ENCODE measurements at places on chromosomes 12 and 14. TPM values are rescaled to one million over a fixed set of nuclear protein-coding genes. Genes with fewer than 3 reads are reported as not detected.

DNA sequence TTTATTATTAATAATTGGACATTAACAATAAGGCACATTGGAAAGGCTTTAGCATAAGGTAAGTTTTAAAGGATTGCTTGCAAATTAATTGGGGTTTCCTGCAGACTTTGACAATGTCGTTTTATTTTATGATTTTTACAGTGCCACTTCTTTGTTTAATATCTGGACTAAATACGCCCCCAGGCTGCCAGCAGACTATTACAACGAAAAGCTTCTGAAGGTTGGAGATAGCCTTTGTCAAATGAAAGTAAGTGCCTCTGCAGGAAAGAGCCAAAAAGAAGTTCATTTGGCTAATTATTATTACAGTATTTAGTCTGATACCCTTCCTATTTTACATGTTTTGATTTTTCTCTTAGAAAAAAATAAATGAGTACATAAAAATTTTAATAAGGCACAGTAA is 11.3 kb downstream of the CFAP54 start:
- no peak for DNase-seq

DNA sequence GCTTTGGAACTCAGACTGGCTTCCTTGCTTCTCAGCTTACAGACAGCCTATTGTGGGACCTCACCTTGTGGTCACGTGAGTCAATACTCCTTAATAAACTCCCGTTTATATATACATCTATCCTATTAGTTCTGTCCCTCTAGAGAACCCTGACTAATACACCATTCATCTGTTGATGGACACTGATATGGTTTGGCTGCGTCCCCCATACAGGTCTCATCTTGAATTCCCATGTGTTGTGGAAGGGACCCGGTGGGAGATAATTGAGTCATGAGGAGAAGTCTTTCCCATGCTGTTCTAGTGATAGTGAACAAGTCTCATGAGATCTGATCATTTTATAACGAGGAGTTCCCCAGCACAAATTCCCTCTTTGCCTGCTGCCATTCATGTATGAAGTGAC is 57.0 kb downstream of the OTOGL start:
- no peak for DNase-seq

DNA sequence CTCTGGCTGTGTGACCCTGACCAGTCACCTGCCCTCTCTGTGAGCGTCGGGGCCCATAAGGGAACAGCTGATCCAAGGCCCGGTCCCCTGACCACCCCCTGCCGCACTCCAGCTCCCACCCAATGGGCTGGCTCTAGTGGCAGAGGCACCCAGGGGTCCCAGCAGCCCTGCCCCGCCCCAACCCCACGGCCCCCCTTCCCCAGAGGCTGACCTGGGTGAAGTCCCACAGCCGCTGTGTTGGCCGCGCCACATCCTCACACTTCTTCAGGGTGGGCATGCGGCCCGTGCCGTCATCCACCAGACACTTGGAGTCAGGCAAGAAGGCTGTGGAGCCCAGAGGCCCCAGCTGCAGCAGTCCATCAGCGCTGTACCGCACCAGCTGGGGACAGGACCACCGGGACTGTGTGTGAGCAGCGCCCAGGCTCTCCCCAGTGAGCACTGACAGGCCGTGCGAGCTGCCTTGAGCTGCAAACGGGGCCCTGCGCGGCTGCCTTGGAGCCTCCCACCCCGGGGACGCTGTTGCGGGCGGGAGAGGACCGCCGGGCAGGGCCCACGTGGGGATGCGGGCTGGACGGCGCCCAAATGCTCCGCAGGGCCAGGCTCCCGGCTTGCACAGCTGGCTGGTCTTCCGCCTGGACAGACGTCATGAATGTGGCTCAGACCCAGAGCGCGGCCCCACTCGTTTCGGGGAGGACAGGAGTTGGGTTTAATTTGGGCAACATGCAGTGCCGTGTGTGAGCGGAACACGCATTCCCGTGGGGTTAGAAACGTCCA is 53.5 kb downstream of the NOC4L start:
- no peak for DNase-seq

EXD2 gene
- total RNA-seq, result 6.5 TPM

- DNase-seq, result no peak
Measured at GRCh38 chr12:6222078-6222654, 22.0 kb downstream of the CD9 start.

DNA sequence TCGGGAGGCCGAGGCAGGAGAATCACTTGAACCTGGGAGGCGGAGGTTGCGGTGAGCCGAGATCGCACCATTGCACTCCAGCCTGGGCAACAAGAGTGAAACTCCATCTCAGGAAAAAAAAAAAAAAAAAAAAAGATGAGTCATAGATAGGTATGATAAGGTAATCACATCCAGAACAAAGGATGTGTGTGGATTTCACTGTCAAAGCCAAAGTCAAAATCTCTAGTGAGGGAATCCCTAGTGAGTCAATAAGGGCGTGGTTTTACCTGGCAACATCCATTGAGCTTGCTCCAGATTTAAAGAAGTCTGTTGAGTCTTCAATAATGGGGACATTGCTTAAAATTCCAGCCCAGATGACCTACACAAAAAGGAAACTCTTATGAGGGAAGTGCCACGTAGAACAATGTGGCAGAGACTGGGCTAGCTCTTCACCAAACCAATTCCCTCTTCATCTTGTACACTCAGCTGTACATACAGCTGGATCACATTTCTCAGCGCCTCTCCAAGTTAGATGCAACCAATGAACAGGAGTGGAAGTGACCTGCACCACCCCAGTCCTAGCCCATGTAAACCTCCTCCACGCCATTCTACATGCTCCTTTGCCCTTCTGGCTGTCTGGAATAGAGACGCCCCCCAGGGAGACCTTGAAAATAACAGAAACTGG is 23.4 kb downstream of the ALDH1L2 start:
- DNase-seq, result no peak

PLA2G1B gene
- not detected for total RNA-seq

PTPRR gene
- not detected for total RNA-seq

NTF3 gene
- not detected for total RNA-seq

GPRC5A gene
- total RNA-seq, result not detected

GRCh38 chr12:48717252-48717695 is 767 bp upstream of the CCNT1 start:
- no peak for DNase-seq

GRCh38 chr14:68328509-68328908 is 464.4 kb downstream of the ZFP36L1 start:
- DNase-seq, result no peak

- no peak for DNase-seq
Measured at GRCh38 chr12:97535582-97535981, 73.0 kb downstream of the RMST start.

EIF2S3B gene
- 0.20 TPM for total RNA-seq

- DNase-seq, result no peak
Measured at GRCh38 chr14:78455896-78456435, 285.8 kb downstream of the NRXN3 start.

PMEL gene
- total RNA-seq, result not detected

DNA sequence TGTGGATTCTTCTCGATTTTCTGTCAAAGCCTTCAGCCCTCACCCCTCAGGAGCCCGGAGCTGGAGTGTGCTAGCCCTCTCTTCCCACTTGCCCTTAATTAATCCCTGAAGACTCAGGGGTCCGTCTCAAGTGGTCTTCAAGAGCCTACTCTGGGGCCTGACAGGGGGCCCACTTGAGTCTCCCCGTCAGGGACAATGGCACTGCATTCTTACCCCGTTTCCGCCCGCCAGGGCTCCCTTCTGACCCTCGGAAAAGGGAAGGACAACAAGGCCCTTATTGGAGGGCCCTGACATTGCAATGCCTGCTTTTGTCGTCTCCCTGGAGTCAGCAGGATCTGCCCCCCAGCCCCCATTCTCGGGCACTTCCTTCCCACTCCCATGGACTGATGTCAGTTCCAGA is 34.4 kb downstream of the TBX3 start:
- DNase-seq, result no peak

FBLN5 gene
- 1.2 TPM for total RNA-seq

P2RX2 gene
- total RNA-seq, result not detected

GRCh38 chr12:40300490-40300889 is 75.7 kb downstream of the LRRK2 start:
- DNase-seq, result no peak

- no peak for DNase-seq
Measured at GRCh38 chr12:128661226-128661569, 162.6 kb downstream of the SLC15A4 start.

DNA sequence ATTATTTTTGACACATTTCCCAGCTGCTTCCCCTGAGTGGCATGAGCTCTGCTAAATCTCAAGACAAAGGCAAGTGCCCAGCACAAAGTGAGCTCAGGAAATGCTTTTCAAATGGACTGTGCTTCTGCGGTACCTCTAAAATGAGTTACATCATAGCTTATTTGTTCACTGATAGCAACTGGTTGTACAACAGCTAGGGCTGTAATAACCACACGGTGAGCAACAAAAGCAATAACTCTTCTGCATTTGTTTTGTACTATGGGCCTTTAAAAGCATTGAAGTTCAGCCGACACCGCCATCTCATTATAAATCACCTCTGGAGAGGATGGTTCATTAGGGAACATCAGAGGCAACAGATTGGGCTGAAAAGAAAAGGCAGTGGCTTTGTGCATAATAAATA is 475.0 kb downstream of the GLT1D1 start:
- no peak for DNase-seq

DNA sequence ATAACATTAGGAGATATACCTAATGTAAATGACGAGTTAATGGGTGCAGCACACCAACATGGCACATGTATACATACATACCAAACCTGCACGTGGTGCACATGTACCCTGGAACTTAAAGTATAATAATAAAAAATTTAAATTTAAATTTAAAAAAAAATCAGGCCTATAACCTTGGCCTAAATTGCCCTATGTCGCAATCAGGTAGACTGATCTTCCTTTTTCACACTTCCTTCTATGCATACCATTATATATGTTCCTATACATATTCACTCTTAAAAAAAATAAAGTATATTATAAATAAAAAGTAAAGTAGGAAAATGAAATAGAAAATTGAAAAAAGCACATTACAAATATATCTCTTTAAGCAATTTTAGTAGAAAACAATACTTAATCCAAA is 117.7 kb upstream of the GARIN2 start:
- no peak for DNase-seq

TEP1 gene
- 41.9 TPM for total RNA-seq

GRCh38 chr14:85852906-85853305 is 323.0 kb downstream of the FLRT2 start:
- no peak for DNase-seq

GALNT6 gene
- total RNA-seq, result 12.4 TPM

RDH11 gene
- total RNA-seq, result 63.2 TPM

- no peak for DNase-seq
Measured at GRCh38 chr12:124034297-124034696, 61.3 kb downstream of the ZNF664 start.

DNA sequence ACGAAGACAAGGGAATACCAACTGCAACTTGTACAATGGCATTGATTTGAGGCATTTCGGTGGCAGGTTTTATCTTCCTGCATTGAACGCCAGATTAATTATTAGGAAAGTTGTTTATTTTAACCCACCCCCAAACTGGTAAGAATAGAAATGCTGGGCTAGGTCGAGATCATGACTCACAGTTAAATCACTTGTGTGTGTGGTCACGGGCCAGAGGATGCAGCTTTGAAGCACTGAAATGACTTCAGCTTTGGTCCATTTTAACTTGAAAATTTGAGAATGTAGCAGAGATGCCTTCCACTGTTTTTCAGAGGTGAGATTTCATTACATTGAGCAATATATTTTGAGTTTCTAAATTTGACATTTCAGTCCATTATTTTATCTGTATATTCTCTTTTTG is 23.6 kb upstream of the KCNH3 start:
- DNase-seq, result no peak

GRCh38 chr12:107369006-107369405 is 275.7 kb upstream of the CRY1 start:
- DNase-seq, result no peak

- no peak for DNase-seq
Measured at GRCh38 chr14:52053044-52053443, 15.8 kb downstream of the NID2 start.

DNA sequence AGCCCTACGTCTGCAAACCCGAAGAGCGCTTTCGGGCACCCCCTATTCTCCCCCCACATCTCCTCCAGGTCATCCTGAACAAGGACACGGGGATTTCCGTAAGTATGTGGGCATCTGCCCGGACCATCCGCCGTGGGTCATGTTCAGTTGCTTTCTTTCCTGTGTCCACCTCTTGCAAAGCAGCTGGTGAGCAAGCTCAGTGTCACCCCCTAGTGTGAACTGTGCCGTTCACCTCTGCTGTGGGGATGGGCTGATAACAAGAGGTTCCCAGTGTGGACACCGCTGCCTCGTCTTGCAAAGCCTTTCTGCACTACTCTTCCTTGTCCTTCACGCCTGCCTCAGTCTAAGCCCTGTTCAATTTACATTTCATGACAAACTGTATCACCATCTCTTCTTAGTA is 8.6 kb downstream of the PRKAB1 start:
- DNase-seq, result no peak

GRCh38 chr12:122452701-122453285 is 30.3 kb upstream of the CLIP1 start:
- DNase-seq, result no peak

ANP32D gene
- not detected for total RNA-seq

All from activated T-helper 1 cell treated with anti-CD3 and anti-CD28 coated beads, Interleukin-12 subunit alpha, Interleukin-12 subunit beta, Interleukin-2, Interleukin-4 antibody, amounts not matched to agents 30 ng/mL and 10 ng/mL and 1 ng/mL, durations not matched to agents 14 hours and 24 hours and 36 hours (primary cell).